ENCODE measurements at places on chromosomes 11 and 22. TPM values are rescaled to one million over a fixed set of nuclear protein-coding genes. Genes with fewer than 3 reads are reported as not detected.

MLC1 gene
- not detected for total RNA-seq

- no peak for DNase-seq
- H3K36me3 ChIP-seq, result no peaks in the 10 kb centered on the region
- no peaks in the 10 kb centered on the region for H3K27me3 ChIP-seq
- no peaks in the 10 kb centered on the region for H3K4me1 ChIP-seq
- no peak overlapping the region for H3K27ac ChIP-seq
Observed at GRCh38 chr22:44882226-44882905, 127.4 kb downstream of the PHF21B start.

DNA sequence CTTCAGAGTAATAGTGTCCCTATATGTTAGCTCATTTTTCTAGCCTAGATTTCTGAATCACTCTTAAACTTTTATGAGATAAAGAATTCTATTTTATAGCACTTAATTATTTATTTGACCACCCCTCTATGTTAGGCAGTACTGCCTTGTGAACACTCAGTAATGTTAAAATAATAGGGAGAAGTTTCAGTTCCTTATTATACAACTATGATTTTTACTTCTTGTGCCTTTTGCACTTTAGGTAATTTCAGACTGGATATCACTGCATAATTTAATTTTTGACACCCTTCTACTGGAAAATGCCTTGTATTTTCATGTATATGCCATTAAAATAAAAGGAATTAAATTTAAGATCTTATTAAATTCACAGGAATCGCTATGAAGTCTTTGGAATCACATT, 3.1 kb downstream of the BCO2 start:
- peaks cover 39% of the 10 kb centered on the region for H3K27me3 ChIP-seq
- H3K36me3 ChIP-seq, result no peaks in the 10 kb centered on the region
- DNase-seq, result no peak
- no peak overlapping the region for H3K27ac ChIP-seq

TBX1 gene
- 0.09 TPM for total RNA-seq

ZNF214 gene
- total RNA-seq, result not detected

MS4A7 gene
- total RNA-seq, result not detected

- H3K27ac ChIP-seq, result no peak overlapping the region
- no peak for DNase-seq
- H3K27me3 ChIP-seq, result peaks cover 13% of the 10 kb centered on the region
- H3K36me3 ChIP-seq, result no peaks in the 10 kb centered on the region
- H3K4me1 ChIP-seq, result peaks cover 8% of the 10 kb centered on the region
- H3K4me3 ChIP-seq, result no peak overlapping the region
Observed at GRCh38 chr11:69245491-69246345, 48.2 kb upstream of the MYEOV start.

DNA sequence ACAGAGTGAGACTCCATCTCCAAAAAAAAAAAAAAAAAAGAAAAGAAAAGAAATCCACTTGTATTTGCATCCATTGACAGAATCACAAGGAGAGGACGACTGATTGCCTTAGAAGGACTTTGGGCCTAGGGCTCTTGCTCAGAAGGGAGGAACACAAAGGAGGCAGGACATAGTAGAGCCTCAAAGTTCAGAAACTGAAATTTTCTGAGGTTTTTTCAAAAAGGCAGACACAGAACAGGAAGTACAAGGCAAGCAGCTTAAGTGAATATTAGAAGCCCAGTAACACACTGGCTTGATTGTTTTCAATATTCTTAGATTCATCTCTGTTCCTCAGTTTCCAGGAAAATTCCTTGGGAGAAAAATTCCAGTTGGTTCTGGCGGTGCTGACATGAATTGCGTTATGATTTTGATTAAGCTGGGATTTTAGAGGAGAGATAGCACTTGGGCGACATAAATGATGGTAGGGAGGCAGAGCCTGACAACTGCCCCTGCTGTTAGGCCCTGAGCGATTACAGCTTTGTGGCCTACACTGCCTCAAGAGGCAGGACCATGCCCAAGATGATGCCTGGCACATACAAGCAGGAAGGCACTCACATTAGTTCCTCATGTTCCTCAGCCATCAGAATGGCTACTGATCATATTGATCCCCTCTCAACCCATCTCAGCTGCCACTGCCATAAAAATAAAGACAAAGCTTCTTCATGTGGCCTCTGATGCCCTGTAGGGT, 15.3 kb downstream of the CLPB start:
- H3K27ac ChIP-seq, result peak overlapping the region; percentile 39
- H3K4me1 ChIP-seq, result peaks cover 33% of the 10 kb centered on the region
- H3K4me3 ChIP-seq, result no peak overlapping the region
- peaks cover 3% of the 10 kb centered on the region for H3K36me3 ChIP-seq

DNA sequence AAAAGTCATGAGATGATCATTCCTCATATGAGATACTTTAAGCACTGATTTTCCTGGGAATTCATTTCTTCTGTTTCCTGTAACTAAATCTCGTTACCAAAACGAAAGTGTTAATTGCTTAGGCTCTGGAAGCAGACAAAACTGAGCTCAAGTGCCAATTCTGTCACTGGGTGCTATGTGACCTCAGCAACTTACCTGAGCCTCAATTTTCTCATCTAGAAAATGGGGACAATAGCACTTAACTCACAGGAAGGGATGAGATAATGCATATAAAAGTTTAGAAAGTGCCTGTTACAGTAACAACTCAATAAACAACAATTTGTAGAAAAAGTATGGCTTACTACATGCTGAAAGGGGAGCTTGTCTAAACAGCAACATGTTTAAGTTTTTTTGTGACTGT, 170.2 kb upstream of the MTMR2 start:
- H3K36me3 ChIP-seq, result peaks cover 28% of the 10 kb centered on the region
- DNase-seq, result no peak
- H3K27me3 ChIP-seq, result no peaks in the 10 kb centered on the region
- H3K4me1 ChIP-seq, result peaks cover 26% of the 10 kb centered on the region

DNA sequence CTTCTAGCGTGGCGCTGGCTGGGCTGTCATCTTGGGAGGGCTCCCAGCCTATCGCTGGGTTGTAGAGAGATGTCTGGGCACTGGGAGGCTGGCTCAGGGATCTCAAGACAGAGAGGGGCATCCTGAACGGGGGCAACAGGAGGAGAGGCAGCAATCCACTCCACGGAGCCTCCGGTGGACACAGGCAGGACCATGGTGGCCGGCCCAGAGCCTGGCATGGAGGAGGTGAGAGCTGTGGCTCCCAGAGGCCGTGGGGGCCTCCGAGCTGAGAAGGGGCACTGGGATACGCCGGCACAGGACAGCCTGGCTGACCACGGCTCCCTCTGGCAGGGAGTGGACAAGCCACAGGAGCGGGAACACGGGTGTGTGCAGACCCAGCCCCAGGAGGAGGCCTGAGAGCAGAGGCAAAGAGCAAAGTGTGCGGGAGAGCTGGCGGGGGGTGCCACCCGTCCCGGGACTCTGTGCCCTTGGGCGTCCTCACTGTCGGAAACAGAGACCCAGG, 9.1 kb downstream of the MRGPRF start:
- no peak overlapping the region for H3K27ac ChIP-seq
- H3K4me1 ChIP-seq, result no peaks in the 10 kb centered on the region
- H3K27me3 ChIP-seq, result peaks cover 1% of the 10 kb centered on the region
- no peaks in the 10 kb centered on the region for H3K36me3 ChIP-seq

DNA sequence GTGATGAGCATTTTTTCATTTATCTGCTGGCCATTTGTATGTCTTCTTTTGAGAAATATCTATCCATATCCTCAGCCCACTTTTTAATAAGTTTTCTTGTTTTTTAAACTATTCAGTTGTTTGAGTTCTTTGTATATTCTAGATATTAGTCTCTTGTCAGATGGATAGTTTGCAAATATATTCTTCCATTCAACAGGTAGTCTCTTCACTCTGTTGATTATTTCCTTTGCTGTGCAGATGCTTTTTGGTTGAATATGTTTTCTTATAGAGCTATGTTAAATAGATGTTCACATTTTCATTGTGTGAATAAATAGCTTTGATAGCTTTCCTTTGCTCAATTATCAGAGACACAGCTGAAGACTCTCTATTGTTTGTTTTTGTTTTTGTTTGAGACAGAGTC, 68.2 kb upstream of the ALKBH3 start:
- no peaks in the 10 kb centered on the region for H3K4me1 ChIP-seq
- DNase-seq, result no peak
- no peak overlapping the region for H3K4me3 ChIP-seq
- no peak overlapping the region for H3K27ac ChIP-seq
- no peaks in the 10 kb centered on the region for H3K27me3 ChIP-seq

HBG2 gene
- total RNA-seq, result not detected

TMEM138 gene
- 65.2 TPM for total RNA-seq

DRAP1 gene
- 113 TPM for total RNA-seq
